ENCODE measurements at places on chromosomes 4 and X. TPM values are rescaled to one million over a fixed set of nuclear protein-coding genes. Genes with fewer than 3 reads are reported as not detected.

- no peaks in the 10 kb centered on the region for H3K4me1 ChIP-seq
- H3K36me3 ChIP-seq: no peaks in the 10 kb centered on the region
- DNase-seq: no peak
- no peaks in the 10 kb centered on the region for H3K27me3 ChIP-seq
- H3K27ac ChIP-seq: no peak overlapping the region
Measured at GRCh38 chrX:7159149-7159861, 11.4 kb upstream of the PUDP start.

DNA sequence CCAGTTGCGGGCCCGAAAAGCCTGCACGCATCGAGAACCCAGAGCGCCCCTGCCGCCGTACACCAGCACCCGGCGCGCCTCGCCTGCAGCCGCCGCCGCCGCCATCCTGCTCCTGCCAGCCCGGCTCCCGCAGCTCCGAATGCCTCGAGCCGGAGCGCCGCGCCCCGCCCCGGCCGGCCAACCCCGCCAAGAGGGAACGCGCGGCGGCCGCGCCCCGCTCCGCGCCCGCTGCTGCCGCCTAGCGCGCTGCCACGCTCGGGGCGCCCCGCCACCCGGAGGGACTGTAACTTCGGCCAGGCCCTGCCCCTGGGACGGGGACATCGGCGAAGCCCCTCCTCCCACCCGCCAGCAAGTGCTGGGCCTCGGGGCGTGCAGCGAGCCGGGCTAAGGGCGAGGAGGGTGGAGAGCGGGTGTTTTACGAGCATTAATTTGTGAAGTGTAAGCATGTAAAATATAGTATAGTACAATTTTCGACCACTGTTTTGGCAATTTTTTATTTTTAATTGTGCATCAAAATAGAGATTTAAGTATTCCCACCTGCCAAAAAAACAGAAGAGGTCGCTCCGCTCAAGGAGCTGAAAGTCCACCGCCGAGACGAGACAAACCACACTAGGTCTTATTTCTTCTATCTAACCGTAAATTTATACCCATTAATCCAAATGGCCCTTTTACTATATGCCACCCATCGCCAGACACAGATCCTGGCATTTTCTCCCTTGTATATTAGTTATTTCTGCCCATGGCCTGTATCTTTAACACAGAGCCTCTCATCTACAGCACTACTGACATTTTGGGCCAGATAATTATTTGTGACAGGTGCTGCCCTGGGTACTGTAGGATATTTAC, at the start of gene QDPR:
Gene QDPR, minus strand, starts transcription at position 141 of the 846 bp plus-strand sequence. Its CDS starts 36 bp downstream, at position 105.
- no peaks in the 10 kb centered on the region for H3K27me3 ChIP-seq
- H3K27ac ChIP-seq: peak within 1 kb of the TSS; percentile 68
- H3K36me3 ChIP-seq: no peaks in the 10 kb centered on the region
- H3K4me1 ChIP-seq: peaks cover 7% of the 10 kb centered on the region

GRCh38 chr4:117691572-117692351, 342.5 kb upstream of the NDST3 start:
- H3K4me3 ChIP-seq: no peak overlapping the region
- H3K27me3 ChIP-seq: no peaks in the 10 kb centered on the region
- no peaks in the 10 kb centered on the region for H3K36me3 ChIP-seq
- no peaks in the 10 kb centered on the region for H3K4me1 ChIP-seq
- H3K27ac ChIP-seq: no peak overlapping the region

GRCh38 chr4:152773339-152773738, 6.2 kb downstream of the TIGD4 start:
- no peaks in the 10 kb centered on the region for H3K27me3 ChIP-seq
- H3K27ac ChIP-seq: no peak overlapping the region
- H3K4me3 ChIP-seq: no peak overlapping the region

- H3K4me3 ChIP-seq: no peak overlapping the region
- no peak for DNase-seq
- H3K27ac ChIP-seq: no peak overlapping the region
- H3K27me3 ChIP-seq: no peaks in the 10 kb centered on the region
- no peaks in the 10 kb centered on the region for H3K4me1 ChIP-seq
Measured at GRCh38 chr4:78156520-78156919, 99.4 kb downstream of the FRAS1 start.

- H3K4me3 ChIP-seq: no peak overlapping the region
- no peaks in the 10 kb centered on the region for H3K4me1 ChIP-seq
- no peaks in the 10 kb centered on the region for H3K36me3 ChIP-seq
- peak; percentile 36 for DNase-seq
- H3K27ac ChIP-seq: no peak overlapping the region
- no peaks in the 10 kb centered on the region for H3K27me3 ChIP-seq
Measured at GRCh38 chr4:86043755-86044592, 315.9 kb downstream of the MAPK10 start.

ENPP6 gene
- total RNA-seq: 0.53 TPM

DNA sequence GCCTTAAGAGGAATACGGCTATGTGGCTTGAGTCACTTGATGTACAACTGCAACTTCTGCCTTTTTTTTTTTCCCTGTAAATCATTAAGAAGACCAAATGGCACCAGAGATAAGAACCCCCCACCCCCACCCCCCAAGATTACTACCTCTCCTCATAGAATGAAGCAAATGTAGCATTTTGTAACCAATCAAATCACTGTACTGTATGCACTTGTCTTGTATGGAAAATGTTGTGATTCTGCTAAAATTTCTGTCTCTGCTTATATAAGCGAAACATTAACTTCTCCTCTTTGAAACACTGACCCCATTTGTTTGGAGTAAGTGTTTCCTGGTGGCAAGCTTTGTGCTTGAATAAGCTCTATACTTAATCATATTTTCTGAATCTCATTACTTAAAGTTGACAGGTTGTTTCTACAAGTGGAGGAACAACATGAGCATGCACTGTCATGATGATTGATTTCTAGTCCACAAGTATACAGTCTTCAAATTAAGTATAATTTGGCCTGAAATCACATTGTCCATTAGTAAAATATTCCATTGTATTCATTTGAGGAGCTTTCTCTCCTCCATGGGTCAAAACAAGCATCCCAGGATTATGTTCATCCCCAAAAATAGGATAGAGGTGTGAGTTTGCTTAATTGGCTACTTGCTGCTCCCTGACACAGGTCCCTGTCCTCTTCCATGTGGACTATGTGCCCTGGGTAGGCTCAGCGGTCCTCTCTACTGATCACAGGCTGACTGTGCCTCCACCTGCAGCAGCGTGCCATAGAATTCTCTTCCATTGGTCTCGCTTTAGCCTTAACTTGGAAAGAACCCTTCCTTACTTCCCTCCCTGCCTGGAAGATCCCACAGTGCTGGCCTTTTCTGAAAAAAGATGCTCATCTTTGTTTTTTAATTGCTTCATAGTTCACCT, 104.0 kb upstream of the BMP2K start:
- no peak overlapping the region for H3K27ac ChIP-seq
- no peaks in the 10 kb centered on the region for H3K36me3 ChIP-seq
- no peaks in the 10 kb centered on the region for H3K4me1 ChIP-seq
- H3K4me3 ChIP-seq: no peak overlapping the region

DNA sequence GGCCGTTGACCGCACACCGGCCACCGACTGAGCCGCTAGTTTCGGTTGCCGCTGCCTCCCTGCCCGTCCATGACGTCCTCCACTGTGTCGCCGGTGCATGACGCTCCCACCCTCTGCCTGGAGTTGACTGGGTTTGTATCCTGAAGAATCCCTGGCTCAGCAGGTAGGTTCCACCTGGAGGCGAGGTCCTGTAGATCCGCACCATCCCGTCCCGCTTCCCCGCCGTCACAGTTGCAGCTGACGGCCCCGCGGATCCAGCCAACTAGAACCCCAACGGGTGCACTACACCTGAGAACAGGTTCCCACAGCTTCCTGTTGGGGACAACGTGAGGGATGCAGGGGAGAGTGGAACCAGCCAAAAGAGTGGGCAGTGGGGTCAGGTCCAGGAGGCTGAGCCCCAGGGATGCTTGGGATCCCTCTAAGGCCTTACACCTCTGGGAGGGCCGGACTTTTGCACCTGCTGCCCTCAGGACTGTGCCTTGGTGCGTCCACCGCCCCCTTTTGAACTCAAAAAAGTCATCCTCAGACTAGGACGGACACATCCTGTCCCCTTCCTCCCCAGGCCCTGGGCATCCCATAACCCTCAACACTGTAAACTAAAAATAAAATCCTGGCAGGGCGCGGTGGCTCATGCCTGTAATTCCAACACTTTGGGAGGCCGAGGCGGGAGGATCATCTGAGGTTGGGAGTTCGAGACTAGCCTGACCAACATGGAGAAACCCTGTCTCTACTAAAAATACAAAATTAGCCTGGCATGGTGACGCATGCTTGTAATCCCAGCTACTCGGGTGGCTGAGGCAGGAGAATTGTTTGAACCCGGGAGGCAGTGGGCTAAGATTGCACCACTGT, 1.1 kb upstream of the SLBP start:
- no peaks in the 10 kb centered on the region for H3K27me3 ChIP-seq
- peak overlapping the region; percentile 99 for H3K27ac ChIP-seq
- DNase-seq: no peak

DNA sequence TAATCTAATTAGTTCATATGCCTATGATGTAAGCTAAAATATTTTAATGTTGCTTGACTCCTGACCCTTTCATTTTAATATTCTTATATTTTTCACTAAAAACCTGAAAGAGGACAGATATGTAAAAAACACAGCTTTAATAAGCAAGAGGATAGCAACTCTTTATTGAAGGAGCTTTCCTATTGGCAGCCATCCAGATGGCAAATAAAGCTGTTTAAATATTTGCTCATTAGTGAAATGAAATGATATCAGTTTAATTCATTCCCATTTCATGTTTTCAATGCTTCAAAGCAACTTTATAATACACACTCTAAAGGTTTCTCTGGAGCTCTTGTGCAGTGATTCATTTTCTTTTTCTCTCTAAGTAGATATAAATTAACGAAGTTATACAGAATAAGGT, 473.4 kb downstream of the PCDH7 start:
- H3K36me3 ChIP-seq: no peaks in the 10 kb centered on the region
- H3K4me3 ChIP-seq: no peak overlapping the region
- no peak overlapping the region for H3K27ac ChIP-seq
- H3K4me1 ChIP-seq: no peaks in the 10 kb centered on the region
- no peaks in the 10 kb centered on the region for H3K27me3 ChIP-seq

DNA sequence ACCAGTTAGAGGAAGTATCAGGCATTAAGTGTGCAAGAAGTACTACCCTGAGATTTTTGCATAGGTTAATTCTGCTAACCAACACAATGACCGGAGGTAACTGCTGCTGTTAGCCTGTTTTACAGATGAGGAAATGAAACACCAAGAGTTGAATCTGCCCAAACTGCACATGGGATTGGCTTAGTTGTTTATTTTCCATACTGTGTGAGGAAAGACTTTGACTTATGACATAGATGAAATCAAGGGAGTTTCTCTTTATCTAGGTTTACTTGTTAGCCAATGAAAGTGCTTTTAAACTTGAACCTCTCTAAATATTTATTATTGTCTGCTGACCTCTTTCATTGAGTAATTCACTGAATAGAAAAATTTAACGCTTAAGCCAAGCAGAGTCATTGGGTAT, 10.3 kb downstream of the GUCY1B1 start:
- DNase-seq: no peak
- H3K36me3 ChIP-seq: no peaks in the 10 kb centered on the region
- no peaks in the 10 kb centered on the region for H3K4me1 ChIP-seq
- H3K4me3 ChIP-seq: no peak overlapping the region
- no peak overlapping the region for H3K27ac ChIP-seq

Measured in colonic mucosa (tissue), 4 donors.